ENCODE measurements at places on chromosomes 2 and 18.
A peak's percentile ranks its signal among the peaks of the same experiment; 100 is the strongest.

GRCh38 chr18:66534110-66534509 is 69.8 kb downstream of the CDH19 start:
- no peak for DNase-seq

DNA sequence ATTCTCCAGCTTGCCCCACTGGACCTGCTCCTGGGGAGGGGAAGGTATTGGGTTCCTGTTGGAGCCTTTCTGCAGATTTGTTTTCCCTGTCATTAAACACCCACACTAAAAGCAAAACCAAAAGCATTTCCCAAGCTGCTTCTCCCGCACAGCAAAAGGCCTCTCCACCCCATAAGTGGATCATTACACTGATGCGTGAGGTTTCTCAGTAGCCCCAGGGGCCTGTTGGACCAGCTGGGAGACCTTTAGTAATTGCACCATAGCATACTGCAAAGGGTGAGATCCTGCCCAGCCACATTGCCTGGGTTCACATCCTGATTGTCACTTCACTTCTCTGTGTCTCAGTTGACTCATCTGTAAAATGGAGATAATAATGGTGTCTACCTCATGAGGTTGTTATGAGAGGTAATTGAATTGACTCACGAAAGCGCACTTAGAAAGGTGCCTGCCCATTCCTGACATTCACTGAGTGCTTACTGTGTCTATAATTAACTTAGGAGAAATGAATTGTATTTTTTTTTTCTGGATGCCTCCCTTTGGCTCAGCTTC is 43.9 kb downstream of the TOGARAM2 start:
- DNase-seq, result no peak

- DNase-seq, result no peak
Measured at GRCh38 chr2:236872981-236873380, 212.7 kb upstream of the COPS8 start.

DNA sequence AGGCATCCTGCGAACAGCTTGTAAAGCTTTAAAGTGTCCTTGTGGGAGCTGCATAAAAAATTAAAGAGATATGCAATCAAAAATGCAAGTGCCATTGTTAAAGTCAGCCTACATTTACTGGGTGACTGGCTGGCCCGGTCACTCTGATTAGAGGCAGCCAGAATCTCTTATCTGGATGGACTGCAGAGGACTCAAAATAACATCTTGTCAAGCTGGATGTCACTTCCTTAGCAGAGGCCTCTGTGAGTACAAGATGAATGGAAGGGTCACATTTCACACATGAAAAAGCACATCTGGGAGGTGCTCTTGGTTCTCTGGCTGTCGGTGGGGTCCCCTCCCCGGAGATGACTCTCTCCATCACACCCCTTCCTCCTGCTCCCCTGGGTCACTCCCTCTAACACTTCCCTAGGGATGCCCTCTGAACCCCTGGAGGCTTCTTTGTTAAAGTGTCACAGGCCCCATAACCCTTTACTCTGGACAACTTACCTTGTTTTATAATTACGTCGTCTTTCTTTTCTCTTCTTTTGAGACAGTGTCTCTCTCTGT is 122.1 kb downstream of the SH3BP4 start:
- no peak for DNase-seq

DNA sequence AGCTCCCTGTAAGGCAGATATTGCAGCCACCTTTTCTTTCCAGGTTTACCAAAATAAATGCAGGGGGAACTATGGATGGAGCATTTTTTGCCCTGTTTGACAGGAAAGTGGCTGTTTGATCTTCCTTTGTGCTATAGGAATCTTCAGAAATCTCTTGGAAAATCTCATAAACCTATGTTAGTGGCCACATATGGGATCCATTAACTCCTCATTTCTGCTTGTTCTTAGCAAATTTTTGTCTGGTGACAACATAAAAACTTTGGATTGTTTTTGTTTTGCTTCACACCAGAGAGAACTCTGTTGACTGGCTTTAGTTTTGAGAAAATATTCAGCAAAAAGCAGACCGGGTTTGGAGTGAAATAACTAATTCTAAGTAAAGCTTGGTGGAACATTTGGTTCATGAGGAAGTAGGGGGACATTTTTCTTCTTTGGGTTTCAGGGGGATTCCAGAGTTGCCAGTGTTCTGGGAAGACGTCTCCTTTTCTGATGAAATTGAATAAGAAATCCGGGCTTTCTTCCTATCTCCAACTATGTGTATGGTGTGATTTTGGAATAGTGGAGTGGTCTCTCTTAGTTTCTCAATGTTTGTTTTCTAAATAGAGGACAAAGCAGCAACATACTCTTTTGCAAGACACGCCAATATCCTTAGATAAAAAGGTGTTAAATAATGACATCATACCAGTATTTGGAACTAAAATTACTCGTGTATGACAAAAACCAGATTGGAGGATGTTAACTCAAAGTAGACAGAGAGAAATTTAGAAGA is 174.4 kb downstream of the ICOS start:
- DNase-seq, result peak; percentile 70

DNA sequence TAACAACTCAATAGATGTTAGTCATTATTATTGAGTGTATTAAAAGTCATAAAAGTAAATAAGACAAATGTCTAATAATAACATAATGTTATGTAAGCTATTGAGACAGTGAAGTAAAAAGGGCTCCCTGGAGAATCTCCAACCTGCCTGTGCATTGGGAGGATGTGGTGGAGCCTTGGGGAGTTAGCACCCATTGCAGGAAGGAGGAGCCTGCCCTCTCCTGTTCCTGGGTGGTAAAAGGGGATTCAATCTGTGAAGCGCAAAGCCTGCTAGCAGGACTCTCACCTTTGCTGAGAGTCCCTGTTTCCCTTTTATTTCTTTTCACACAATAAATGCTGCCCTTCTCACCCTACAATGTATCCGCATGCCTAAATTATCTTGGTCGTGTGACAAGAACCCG is 206.1 kb downstream of the RAB3GAP1 start:
- DNase-seq, result no peak

- DNase-seq, result no peak
Measured at GRCh38 chr2:158142568-158143332, 41.1 kb downstream of the UPP2 start.

DNA sequence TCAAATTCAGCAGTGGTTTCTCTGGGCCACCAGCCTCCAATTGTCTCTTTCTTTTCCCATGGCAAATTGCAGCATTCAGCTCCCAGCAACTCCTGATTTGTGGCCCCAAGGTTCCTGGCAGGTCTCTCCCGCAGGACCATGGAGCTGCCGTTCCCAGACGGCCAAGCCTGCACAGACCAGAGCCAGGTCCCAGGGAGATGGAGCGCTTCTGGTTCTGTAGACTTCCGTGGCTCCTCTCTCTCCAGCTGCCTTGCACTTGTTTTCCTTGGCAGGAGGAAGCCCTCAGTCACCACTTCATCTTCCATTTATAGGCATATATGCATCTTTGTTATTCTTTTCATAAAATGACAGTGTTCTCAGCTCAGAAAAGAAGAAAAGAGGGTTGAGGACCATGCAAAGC is 21.7 kb downstream of the TNP1 start:
- no peak for DNase-seq

GRCh38 chr2:218816561-218817011 is 15.0 kb downstream of the PRKAG3 start:
- no peak for DNase-seq

- DNase-seq, result no peak
Measured at GRCh38 chr2:55729136-55729685, 35.6 kb upstream of the PNPT1 start.

GRCh38 chr2:210961249-210961648 is 404.9 kb downstream of the CPS1 start:
- no peak for DNase-seq

GRCh38 chr2:230678451-230678850 is 34.2 kb upstream of the CAB39 start:
- DNase-seq, result no peak

- DNase-seq, result no peak
Measured at GRCh38 chr2:75870651-75871137, 160.0 kb upstream of the GCFC2 start.

- DNase-seq, result no peak
Measured at GRCh38 chr2:205540036-205540435, 142.3 kb upstream of the NRP2 start.

- DNase-seq, result no peak
Measured at GRCh38 chr2:236366397-236366796, 102.2 kb upstream of the ASB18 start.

DNA sequence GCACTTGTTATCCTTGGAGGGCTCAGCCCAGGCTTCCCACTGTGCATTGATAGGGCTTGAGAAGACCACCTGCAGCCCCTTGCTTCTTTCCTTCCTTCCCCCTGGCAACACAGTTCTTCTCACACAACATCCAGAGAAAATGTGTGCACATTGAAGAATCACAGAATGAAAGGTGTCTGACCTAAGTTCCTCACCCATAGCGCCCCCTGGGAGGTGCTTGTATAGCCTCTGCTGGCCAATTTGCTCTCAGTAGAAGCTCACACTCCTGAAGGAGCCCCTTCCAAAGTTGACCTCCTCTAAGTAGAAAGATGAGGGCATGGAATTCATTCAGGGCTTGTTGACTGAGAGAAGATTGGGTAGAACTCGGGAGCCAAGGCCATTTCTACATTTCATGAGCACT is 758.4 kb upstream of the KLHL29 start:
- no peak for DNase-seq

DNA sequence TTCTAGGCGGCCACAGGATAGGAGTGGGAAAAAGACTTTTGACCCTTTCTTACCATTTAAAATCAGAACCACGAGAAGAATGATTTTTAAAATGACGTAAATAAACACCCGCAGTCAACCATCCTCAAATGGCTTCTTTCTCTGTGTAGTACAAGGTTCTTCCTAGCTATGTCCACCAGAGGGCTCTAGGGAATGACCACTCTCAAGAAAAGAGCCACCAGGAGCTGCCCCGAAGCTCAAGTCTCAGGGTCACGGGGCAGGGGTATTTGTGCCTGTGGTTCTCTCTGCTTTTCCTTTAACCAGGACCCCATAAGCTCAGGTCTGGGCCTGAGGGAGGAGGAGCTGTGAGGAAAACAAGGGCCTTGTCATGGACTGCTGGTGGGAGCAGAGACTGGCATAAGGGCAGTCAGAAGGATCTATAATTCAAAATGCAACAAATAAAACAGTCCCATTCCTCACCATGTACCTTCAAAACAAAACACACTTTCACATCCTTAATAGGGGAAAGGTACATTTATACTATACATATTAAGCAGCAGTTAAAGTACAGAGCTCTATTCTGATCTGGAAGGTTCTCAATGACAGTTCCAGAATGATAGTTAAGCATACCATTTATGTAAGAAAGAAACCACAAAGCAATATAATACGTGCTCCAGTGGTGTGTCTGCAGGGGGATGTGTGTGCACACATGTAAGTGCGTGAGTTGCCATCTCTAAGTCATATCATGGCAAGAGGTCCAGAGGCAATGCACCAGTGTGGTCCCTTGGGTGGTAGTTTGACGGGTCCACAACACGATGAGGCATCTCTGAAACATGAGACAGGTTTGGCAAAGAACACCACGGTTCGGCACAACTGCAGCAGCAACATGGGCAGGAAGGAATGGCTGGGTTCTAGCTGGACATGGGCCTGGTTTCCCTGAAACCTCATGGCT is 18.6 kb downstream of the LYPD1 start:
- DNase-seq, result peak; percentile 36

GRCh38 chr18:7815787-7816186 is 248.7 kb downstream of the PTPRM start:
- DNase-seq, result no peak

DNA sequence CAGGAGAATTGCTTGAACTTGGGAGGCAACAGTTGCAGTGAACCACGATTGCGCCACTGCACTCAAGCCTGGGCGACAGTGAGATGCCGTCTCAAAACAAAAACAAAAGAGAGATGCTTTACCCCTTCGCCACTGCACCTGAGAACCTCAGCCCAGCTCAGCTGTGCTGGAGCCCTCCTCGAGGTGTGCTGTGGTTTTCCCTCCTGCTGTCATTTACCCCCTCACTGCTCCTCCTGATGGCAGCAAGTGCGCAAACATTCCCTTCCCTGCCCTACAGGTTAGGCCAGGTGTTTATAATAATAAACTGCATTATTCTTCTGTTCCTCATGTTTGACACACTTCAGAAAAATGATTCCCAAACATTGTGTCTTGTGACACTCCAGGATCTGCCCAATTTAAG is 8.4 kb downstream of the FBXO36 start:
- DNase-seq, result no peak

- DNase-seq, result no peak
Measured at GRCh38 chr2:89797320-89798038, 1106.0 kb downstream of the RPIA start.

DNA sequence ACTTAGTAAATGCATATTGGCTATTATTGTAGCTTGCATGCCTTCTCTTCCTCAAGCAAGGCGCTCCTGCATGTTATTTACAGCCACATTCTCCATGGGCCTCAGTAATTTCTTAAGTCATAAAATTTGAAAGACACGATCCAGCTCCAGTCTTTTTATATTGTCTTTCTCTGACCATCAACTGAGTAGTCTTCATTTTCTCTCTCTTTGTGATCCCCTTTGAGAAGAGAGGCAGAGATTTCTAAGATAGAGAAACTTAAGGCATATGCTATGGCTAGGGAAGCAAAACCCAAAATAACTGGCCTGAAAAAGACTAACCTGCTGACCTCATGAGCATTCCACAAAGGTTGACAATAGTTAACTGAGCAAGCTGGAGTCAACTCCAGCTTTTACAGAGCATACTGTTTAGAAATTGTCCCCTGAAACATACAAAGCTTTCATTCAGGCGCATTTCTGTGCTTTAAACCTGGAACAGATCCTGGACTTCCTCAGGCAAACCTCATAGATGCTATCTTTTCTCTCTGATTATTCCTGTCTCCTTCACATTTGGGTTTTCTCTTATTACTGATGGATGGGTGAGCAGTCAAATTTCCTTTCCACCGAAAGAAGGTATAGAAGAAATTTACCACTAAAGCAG is 4.6 kb downstream of the DPP4 start:
- no peak for DNase-seq

- no peak for DNase-seq
Measured at GRCh38 chr18:50848061-50848551, 28.3 kb upstream of the MRO start.

DNA sequence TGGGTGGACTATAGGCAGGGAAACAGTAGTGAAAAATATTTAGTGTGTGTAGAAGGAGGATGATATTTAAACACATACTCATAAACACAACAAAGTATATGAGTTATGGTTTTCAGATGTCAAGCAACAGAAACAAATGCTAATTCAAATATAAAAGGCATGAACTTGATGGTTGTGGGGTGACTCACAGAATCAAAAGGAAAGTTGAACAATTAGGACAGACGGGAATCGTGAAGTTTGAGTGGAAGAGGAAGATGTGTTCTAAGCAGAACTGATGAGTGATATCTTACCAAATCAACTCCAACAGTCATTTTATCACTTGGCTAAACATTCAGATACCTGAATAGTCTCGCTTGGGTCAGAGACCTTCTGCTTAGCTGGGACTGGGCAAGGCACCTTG is 53.6 kb upstream of the ITGA6 start:
- DNase-seq, result peak; percentile 25

DNA sequence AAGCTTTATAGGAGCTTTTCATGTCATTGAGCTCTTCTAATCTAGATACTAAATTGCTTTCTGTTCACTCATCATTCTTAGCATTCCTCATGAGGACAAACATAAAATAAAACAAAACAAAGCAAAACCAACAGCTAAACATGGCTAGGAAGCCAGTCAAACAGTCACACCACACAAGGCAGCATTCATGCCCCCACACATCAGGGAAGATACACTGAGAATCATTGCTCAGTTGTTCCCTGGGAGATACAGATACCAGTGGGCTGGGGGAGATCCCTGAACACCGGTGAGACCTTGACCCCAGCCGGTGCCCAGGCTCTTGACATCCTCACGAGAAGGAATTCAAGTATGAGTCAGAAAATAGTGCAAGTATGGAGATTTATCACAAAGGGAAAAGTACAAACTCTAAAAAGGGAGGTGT is 177.9 kb upstream of the ARL4C start:
- peak; percentile 69 for DNase-seq
